Karpas-422 (cell line): ENCODE measurements at places on chromosomes 12 and 14. TPM values are rescaled to one million over a fixed set of nuclear protein-coding genes. Genes with fewer than 3 reads are reported as not detected.
A peak's percentile ranks its signal among the peaks of the same experiment; 100 is the strongest.

DNA sequence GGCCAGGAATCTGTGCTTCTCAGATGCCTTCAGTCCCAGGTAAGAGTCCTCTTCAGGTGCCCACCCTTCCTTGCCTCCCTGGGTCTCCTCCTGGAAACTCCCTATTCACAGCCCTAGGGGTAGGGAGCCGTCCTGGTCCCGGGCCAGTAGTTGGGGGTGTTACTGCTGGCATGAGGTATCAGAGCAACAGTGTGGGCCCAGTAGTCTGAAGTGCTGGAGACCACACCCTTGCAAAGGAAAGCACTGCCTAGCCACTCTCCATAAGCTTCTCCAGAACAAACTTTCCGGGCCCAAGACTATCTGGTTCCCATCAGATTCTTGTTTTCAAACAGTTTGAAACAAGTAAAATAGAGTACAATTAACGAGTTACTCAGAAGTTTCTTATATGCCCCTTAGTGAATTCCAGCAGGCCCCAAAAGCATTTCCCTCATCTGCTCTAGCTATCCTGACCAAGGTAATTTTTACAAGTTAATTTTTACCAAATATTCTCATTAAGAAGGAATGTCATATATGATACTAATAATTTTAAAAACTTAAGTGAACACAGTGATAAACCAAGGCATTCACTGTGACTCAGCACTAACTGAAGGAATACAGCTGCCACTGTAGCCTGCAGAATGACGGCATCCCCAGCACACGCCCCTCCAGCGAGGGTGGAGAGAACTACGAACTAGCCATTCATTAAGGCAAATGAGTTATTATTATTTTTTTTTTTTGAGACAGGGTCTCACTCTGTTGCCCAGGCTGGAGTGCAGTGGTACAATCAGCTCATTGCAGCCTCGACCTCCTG is 49.4 kb downstream of the MOK start:
- H3K27ac ChIP-seq: no peak overlapping the region
- no peak overlapping the region for H3K4me3 ChIP-seq
- no peaks in the 10 kb centered on the region for H3K4me1 ChIP-seq
- no peaks in the 10 kb centered on the region for H3K36me3 ChIP-seq
- no peak for DNase-seq

DNA sequence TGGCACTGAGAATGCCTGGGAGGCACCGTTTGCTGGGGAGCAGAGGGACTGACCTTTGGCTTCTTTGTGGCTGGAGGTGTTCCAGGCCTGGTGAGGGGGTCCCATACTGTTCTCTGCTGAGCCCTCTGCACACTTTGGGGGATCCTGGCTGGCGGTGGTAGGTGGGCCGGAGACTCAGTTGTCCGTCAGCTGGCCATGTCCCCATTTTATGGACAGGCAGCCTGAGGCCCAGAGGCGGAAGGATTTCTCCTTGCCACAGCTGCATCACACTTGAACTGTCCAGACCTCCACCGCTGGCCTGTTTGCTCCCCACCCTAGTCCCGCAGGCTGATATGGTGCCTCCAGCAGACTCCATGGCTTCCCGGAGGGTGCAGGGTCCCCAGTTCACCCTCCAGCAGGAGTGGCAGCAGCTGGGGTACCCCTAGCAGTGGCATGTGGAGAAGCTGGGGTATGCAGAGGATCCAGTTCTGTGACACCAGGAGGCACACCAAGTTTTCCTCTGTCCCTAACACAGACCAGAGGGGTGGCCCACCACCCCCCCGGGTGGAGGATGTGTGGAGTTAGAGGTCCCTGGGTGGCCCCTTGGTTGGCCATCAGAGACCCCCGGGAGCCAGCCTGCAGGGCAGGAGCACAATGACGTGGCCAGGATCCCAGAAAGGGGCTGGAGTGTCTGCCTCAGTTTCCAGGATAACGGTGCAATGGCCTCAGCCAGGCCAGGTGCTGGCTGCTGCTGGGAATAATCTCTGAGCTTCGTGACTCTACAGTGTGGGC is 14.8 kb downstream of the SLC25A29 start:
- H3K27ac ChIP-seq: peak overlapping the region; percentile 83
- H3K36me3 ChIP-seq: no peaks in the 10 kb centered on the region
- H3K27me3 ChIP-seq: no peaks in the 10 kb centered on the region
- H3K4me1 ChIP-seq: peaks cover 97% of the 10 kb centered on the region
- no peak overlapping the region for H3K4me3 ChIP-seq
- no peak for DNase-seq

GRCh38 chr14:62934439-62934838 is 110.8 kb downstream of the KCNH5 start:
- no peaks in the 10 kb centered on the region for H3K27me3 ChIP-seq
- no peak overlapping the region for H3K27ac ChIP-seq
- H3K36me3 ChIP-seq: no peaks in the 10 kb centered on the region

DNA sequence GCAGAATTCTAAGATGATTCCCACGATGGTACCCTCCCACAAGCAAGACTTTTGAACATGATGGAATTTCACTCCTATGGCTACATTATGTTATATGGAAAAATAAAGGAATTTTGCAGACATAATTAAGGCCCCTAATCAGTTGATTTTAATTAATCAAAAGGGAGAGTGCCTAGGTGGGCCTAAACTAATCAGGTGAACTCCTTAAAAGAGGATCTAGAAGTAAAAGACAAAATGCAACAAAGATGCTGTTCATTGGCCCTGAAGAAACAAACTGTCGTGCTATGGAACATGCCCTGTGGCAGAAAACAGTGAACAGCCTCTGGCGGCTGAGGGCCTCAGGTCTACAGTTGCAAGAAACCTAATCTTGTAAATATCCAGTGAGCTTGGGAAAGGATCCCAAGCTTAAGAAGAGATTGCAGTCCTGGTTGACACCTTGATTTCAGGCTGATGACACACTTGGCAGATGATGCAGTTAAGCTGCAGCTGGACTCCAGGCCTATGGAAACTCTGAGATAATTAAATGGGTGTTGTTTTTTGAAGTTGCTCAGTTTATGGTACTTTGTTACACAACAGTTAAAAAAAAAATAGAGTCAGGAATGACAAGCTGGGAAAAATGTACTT is 13.8 kb downstream of the TMCC3 start:
- no peaks in the 10 kb centered on the region for H3K36me3 ChIP-seq
- no peak overlapping the region for H3K4me3 ChIP-seq
- no peaks in the 10 kb centered on the region for H3K4me1 ChIP-seq
- DNase-seq: no peak
- no peaks in the 10 kb centered on the region for H3K27me3 ChIP-seq

DNA sequence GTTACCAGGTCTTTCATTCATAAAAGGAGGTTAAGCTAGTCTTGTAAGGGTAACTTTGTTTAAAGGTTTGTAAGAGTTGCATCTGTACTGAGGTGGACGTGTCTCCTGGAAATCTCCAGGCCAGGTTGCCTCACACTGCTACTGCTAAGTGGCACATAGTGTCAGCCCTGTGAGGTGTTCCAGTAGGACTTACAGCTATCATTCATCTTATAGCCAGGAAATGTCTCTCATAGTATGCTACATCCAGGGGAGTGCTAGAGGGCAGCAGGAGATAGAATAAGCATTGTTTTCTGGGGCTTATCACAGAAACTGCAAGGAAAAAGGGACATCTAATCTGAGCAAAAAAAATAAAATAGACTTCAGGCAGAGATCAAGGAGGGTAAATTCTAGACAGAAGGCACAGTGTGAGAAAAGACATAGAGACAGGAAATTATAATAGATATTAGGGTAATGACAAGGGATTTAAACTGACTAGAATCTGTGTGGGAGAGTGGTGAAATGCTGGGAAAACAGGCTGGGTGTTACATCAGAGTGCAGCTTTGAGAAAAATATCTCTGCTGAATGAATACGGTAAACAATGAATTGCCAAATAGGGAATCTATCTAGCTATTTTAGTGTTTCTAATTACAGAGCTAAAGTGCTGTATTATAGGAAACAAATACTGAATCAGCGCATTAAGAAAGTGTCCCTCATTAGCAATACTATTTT is 205.1 kb upstream of the ABCD2 start:
- H3K4me3 ChIP-seq: no peak overlapping the region
- H3K27ac ChIP-seq: no peak overlapping the region
- no peaks in the 10 kb centered on the region for H3K4me1 ChIP-seq
- no peaks in the 10 kb centered on the region for H3K36me3 ChIP-seq

- no peaks in the 10 kb centered on the region for H3K4me1 ChIP-seq
- no peak overlapping the region for H3K27ac ChIP-seq
- no peaks in the 10 kb centered on the region for H3K27me3 ChIP-seq
These were observed 101.3 kb downstream of the PTPRB start for GRCh38 chr12:70535896-70536374.

DNA sequence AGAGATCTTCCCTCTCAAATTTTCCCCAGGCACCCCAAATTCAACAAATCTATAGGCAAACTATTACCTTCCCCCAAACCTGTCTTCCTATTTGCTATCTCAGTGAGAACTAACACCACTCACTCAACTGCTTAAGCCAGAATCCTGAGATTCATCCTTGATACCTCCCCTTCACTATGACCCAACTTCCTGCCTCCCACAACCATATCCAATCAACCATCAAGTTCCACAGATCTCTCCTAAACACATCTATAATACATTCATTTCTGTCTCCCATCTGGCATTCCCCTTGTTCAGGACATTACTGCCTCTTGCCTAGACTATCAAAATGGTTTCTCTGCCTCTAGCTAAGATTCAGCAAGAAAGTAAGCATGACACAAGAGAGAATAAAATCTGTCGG is 21.3 kb downstream of the YAF2 start:
- peaks cover 3% of the 10 kb centered on the region; the same call in 1 of the 2 replicates for H3K36me3 ChIP-seq
- H3K4me1 ChIP-seq: peaks cover 77% of the 10 kb centered on the region
- no peak for DNase-seq
- H3K27ac ChIP-seq: peak overlapping the region; percentile 10
- H3K4me3 ChIP-seq: no peak overlapping the region

GRCh38 chr14:51648296-51648695 is 3.4 kb upstream of the FRMD6 start:
- no peak overlapping the region for H3K4me3 ChIP-seq
- H3K4me1 ChIP-seq: peaks cover 20% of the 10 kb centered on the region
- DNase-seq: no peak
- H3K27ac ChIP-seq: no peak overlapping the region

DNA sequence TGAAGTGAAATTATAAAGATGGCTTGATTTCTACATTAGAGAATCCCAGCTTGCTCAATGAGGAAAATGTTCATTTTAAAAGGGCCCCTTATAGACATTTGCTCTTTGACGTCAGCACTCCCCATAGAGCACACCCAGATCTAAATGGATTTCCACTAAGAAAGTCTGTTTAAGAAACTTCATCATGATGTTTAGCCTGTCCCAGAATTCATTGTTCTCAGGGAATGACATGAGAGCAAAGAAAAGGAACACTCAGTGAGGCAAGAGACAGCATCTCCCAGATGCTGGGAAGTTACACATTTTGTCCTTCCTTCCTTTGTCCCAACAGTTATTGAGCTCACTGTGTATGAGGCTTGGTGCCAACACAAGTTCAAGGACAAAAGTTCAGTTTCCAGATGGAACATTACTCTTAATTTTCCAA is 4.9 kb downstream of the PHLDA1 start:
- DNase-seq: peak; percentile 50
- no peak overlapping the region for H3K4me3 ChIP-seq
- peak overlapping the region; percentile 25 for H3K27ac ChIP-seq

DNA sequence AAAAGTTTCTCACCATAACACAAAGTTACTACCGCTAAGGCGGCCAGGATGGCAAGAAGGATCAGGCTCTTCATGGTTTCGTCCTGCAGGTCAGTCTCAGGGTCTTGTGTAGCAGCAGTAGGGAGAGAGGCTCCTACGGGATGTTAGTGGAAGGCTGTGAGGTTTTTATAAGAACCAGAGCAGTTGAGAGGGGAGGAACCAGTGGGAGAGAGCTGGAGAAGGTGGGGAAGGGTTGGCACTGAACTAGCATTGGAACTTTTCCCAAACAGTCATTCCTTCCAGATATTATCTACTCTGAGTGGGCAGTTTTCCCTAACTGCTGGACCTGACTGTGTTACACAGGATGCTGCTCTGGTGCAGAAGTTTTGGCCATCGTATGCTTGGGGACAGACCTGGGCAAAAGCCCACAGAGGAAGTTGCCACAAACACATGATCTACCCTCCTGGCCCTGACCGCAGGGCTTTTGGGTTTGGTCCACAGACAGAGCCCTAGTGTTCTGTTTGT is at the start of gene MGP:
TSS of gene MGP (minus strand) at position 137 of the 504 bp plus-strand sequence. CDS start at position 74, 63 bp downstream.
- H3K4me1 ChIP-seq: peaks cover 21% of the 10 kb centered on the region
- H3K27me3 ChIP-seq: no peaks in the 10 kb centered on the region
- H3K4me3 ChIP-seq: peak within 1 kb of the TSS; percentile 39; the same call in 1 of the 2 replicates

DNA sequence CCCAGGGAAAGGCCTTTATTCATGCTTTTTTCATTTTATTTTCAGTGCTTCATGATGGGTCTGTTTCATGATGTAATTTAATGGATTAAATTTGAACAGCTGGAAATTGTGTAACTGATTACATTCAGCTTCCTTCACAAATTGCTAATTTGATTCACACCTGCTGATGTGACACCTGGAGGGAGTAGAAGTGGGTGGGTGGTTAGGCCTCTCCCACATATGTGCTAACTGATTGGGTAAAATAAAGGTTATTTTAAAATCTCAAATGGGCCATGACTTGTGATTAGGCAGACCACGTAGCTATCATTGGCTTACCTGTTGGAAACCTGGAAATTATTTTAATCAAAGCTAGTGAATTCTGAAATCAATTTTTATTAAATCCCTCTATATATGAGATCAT is 142.1 kb downstream of the GXYLT1 start:
- H3K4me1 ChIP-seq: no peaks in the 10 kb centered on the region
- no peak for DNase-seq
- no peak overlapping the region for H3K4me3 ChIP-seq
- no peaks in the 10 kb centered on the region for H3K36me3 ChIP-seq
- H3K27me3 ChIP-seq: no peaks in the 10 kb centered on the region

GRCh38 chr12:108980831-108981618 is 39.8 kb downstream of the SVOP start:
- no peak overlapping the region for H3K4me3 ChIP-seq
- no peaks in the 10 kb centered on the region for H3K4me1 ChIP-seq
- no peak overlapping the region for H3K27ac ChIP-seq
- no peak for DNase-seq
- no peaks in the 10 kb centered on the region for H3K27me3 ChIP-seq

- H3K4me3 ChIP-seq: no peak overlapping the region
- no peak for DNase-seq
- no peaks in the 10 kb centered on the region for H3K27me3 ChIP-seq
- no peaks in the 10 kb centered on the region for H3K4me1 ChIP-seq
- H3K27ac ChIP-seq: no peak overlapping the region
- H3K36me3 ChIP-seq: no peaks in the 10 kb centered on the region
These were observed 221.2 kb upstream of the OTX2 start for GRCh38 chr14:57031474-57031873.

Gene TAS2R14
- total RNA-seq: 3.9 and 12.6 TPM in 2 replicates

Gene BAZ1A
- total RNA-seq: 63.7 and 136 TPM in 2 replicates

Gene PLA2G1B
- not detected in 2 replicates for total RNA-seq

Gene LRRC43
- not detected in 2 replicates for total RNA-seq

Gene CSRNP2
- total RNA-seq: 14.5 and 15.2 TPM in 2 replicates

Gene NINJ2
- total RNA-seq: 1.8 and 2.4 TPM in 2 replicates

Gene B4GALNT1
- 0.58 and 0.63 TPM in 2 replicates for total RNA-seq

Gene ASPG
- not detected in 2 replicates for total RNA-seq

Gene BHLHE41
- total RNA-seq: 1.6 and 2.2 TPM in 2 replicates

Gene NYNRIN
- not detected in 2 replicates for total RNA-seq

Gene GLS2
- total RNA-seq: not detected in 2 replicates
